ENCODE measurements at places on chromosomes 6 and 20. TPM values are rescaled to one million over a fixed set of nuclear protein-coding genes. Genes with fewer than 3 reads are reported as not detected.

- DNase-seq: no peak
Measured at GRCh38 chr20:8094850-8095249, 37.2 kb upstream of the PLCB1 start.

ARFGEF3 gene
- under 0.01 TPM for total RNA-seq

GRCh38 chr6:31558318-31558625 lies 10.9 kb downstream of the NFKBIL1 start:
- no peak for DNase-seq

SNAP25 gene
- total RNA-seq: 1.8 TPM

DNA sequence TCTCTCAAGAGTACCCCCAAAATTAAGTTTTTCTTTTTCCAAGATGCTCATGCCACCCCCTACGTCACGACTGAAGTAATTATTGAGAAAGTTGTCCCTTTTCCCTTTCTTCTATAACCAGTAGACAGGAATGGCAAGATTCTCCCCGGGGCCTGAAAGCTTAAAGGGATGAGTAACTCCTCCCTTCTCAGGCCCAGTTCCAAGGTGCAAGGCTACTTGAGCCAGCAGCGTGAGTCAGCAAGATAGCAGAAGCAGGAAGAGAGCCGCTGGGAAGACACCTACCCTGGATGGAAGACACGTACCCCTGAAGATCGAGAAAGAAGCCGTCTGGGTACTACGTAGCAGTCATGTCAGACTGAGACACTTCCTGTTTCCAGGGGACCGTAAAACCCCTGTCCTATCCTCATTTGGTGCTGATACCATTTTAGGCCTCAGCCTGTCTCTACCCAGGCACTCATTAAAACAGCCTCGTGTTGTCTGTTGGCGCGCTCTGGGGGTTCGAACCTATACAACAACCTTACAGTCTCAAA lies 241.0 kb downstream of the ADGRG6 start:
- no peak for DNase-seq

DNA sequence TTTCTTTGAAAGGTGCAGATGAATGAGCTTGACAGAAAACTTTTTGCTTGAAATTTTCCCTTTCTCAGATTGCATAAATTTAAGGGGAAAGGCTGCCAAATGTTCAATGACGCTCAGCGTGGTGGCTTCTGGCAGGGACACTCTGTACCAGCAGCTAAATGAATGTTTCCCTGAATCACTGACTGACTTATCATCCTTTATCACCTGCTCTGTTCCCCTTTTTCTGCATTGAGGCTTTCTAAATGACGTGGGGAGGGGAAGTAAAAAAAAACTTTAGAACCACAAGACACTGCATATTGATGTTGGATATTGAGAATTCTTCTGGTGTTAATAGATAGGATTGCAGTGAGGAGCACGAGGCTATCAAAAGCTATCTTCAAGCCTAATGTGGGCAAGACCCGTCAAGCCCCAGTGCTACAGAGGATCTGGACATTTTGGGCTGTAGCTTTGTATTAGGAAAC lies 46.9 kb upstream of the ENPP5 start:
- peak; percentile 49 for DNase-seq

GRCh38 chr6:117267766-117268534 lies 2.6 kb downstream of the VGLL2 start:
- no peak for DNase-seq

- DNase-seq: no peak
Measured at GRCh38 chr20:4840801-4841200, 119.1 kb downstream of the PRND start.

DNA sequence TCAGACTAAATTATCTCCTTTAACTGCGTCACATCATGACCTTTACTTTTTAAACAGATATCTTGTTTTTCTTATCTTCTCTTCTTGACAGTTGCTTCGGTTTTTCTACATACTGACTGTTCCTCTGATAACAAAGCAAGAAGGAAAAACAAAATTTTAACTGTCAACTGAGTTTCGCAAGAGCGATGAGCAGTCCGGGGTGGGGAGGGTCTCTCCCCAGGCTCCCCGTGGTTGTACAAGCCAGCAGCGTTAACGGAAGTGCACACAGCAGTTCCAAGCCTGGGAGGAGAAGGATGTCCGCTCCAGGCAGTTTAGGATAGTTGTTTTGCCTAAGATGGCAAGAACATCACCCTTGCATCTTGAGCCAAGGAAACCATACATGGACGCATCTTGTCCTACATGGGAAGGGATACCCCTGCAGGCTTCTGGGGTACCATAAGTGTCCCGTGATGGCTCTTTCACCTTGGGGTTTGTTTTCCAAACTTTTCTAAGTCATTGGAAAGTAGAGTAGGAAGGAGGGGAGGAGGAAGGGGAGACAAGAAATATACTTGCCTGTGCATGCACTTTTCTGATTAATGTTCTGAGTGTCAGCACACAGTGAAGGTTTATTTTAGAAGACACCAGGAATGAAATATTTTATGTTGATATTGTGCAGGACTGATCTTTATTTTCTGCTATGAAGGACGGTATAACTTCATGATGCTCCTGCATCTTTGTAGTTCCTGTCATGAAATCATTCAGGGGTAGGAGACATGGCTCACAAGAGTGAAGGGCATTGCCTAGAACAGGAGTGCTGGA lies 20.8 kb downstream of the SLC24A3 start:
- DNase-seq: no peak

GRCh38 chr6:144159223-144159622 lies 8.9 kb downstream of the STX11 start:
- DNase-seq: no peak
